ENCODE measurements at places on chromosomes 5 and 9. TPM values are rescaled to one million over a fixed set of nuclear protein-coding genes. Genes with fewer than 3 reads are reported as not detected.

LIFR gene
- total RNA-seq, result 58.0 TPM

TMEM232 gene
- 4.1 TPM for total RNA-seq

NIM1K gene
- 0.26 TPM for total RNA-seq

CNOT8 gene
- total RNA-seq, result 57.3 TPM

BSPRY gene
- 16.0 TPM for total RNA-seq

C1QTNF3 gene
- total RNA-seq, result 7.0 TPM

LEAP2 gene
- 42.4 TPM for total RNA-seq

PTGDS gene
- total RNA-seq, result 481 TPM

GABRA6 gene
- not detected for total RNA-seq

SAPCD2 gene
- total RNA-seq, result 2.4 TPM

TSSK1B gene
- 0.20 TPM for total RNA-seq

TIMD4 gene
- 0.29 TPM for total RNA-seq

SPINK9 gene
- not detected for total RNA-seq

All from mucosa of gallbladder (tissue), 1 donor.